Stimulated activated CD8-positive, alpha-beta memory T cell treated with anti-CD3 and anti-CD28 coated beads, Interleukin-4, amount 100 ng/mL, for 1 hour (primary cell): ENCODE measurements at places on chromosomes 1 and 21.

GRCh38 chr1:96473791-96474434, 247.7 kb upstream of the PTBP2 start:
- DNase-seq: no peak

- DNase-seq: no peak
Measured at GRCh38 chr21:32519945-32520874, 65.1 kb downstream of the TCP10L start.

DNA sequence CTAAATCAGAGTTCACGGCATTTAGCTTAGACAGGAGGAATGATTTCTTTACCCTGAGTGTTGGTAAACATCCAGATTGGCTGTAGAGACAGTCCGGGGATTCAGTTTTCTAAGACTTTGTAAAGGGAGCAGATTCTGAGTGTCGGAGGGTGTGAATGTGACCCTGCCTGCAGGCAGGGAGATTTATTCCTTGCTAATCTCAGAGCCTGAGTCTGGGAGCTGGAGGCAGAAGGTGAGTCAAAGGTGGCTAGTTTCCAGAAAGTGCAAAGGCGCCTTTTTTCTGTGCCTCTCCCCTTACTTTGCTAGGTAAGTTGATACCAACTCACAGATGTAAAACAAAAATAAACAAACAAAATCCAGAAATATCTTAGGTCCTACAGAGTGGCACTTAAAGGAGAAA, 11.7 kb downstream of the ATP1B1 start:
- no peak for DNase-seq

- no peak for DNase-seq
Measured at GRCh38 chr1:15287035-15287979, 40.3 kb downstream of the FHAD1 start.

GRCh38 chr1:62452951-62453350, 16.1 kb downstream of the USP1 start:
- DNase-seq: no peak

DNA sequence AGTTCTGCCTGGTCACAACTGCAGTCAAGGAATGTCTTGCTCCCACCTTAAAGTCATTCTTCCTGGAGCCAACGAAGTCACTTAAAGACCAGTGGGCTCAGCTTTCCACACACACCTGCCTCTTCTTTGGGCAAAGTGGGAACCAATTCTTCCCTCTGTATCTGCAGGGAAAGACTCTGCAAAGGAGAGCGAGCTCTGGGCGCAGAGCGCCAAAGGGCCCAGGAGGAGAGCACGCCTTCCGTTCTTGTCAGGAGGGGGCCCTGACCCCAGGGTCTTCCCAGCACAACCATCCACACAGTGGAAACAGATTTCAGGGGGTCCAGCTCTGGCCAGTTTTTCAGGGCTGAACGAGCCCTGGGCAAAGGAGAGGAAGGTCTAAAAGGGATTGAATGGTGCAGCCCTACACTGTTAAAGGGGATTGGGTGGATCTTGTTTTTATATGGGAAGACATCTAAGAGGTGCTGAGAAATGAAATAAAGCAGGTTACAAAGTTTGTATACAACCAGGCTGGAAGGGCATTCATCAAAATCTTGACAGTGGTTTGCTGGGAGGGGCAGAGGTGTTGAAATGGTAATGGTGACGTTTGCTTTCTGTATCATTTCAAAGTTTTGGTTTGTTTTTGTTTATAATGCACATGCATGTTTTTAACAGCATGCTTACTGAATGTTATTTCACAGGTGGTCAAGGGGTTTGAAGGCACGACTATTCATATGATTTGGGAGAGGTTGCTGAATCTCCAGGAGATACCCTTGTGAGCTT, 6.8 kb upstream of the OLIG2 start:
- no peak for DNase-seq

- DNase-seq: no peak
Measured at GRCh38 chr1:234973426-234974250, 155.0 kb downstream of the TOMM20 start.

DNA sequence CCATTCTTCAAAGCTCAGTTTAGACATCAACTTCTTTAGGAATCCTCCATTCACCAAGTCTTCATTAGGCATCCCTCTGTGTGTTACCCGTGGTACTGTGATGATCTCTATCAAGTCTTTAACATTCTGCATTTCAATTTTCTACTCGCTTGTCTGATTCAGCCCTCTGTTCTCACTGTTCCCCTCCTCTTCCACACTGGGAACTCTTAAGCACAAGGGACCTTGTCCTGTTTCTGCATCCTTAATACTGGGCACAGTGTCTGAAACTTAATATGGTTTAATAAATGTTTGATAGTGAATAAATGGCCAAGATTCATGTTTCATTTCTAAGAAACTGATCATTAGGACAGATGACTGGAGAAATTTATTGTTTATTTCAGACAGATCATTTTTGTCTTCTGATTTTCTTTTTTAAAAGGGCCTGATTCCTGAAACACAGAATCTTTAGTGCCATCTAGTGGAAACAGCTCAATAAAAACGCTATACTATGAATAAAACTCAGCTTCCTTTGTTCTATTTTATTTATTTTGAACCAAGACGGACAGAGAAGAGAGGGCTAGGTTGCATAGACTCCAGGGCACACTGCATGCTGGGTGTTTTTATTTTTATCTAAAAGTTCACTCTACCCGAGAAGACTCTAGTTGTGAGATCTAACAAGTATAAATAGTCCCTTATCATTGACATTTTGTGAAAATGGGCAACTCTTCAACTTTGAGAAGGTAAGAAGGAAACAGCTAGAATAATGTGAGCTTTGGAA, 7.0 kb upstream of the TRIM45 start:
- DNase-seq: no peak

GRCh38 chr1:6385488-6386191, 7.9 kb downstream of the ACOT7 start:
- DNase-seq: no peak

DNA sequence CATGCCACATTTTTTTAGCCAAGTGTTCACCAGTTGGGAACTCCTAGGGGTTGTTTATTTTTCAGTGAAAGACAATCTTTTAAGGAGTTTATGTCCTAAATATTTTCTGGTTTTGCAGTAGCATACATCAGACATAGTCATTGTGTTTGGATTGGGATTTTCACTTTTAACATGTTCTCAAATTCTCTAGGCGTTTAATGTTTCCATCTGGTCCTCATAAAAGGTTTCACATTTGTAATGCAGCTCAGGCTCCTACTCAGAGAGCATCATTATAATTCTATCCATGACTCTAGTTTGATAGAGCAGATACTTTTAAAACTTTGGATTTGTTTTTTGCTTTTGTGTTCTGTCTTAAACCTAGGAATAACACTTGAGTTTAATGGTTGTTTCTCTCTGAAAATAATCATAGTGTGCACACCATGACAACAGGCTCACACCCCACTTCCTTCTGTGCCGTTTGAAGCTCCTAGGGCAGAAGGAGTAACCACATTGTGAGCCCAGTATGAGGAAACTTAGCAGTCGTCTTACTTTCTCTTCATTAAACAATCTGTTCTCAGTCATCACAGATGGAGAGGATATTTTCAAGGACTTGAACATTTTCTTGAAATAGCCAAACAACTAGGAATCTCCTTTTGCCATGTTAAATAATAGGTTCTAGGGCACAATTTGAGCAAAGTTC, 219.6 kb downstream of the PDE4B start:
- no peak for DNase-seq

- DNase-seq: no peak
Measured at GRCh38 chr1:208524925-208525324, 280.7 kb upstream of the PLXNA2 start.

DNA sequence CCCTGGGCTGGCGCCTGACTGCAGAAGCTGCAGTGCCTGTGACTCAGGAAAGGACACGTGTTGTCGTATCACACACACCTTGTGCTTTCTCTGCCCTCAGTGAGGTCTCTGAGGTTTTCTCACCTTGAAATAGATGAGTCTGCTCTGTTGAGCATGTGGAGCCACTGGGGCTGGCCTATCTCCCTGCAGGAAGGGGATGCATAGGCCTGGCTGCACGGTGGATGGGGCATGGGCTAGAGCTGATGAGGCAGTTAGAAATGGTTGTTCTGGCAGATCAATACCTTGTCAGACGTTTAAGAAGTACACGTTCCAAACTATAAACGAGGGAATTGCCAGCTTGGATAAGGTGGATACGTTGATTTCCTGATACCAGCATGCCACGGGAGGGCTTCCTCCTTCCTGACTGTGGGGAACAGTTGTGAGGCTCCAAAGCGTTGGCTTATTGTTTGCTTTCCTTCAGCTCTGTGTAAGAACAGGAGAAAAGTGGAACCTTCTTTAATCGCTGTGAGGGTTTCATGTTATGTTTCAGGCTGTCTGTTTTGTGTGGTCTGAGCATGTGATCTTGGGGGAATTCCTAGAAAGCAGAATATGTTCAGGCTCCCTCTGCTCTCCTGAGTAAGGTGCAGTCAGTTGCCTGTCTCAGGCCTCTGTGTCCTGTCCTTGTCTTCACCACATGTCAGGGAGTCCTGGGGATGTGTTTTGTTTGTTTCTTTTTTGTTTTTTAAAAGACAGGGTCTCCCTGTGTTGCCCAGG, 44.8 kb downstream of the PCNT start:
- DNase-seq: no peak

DNA sequence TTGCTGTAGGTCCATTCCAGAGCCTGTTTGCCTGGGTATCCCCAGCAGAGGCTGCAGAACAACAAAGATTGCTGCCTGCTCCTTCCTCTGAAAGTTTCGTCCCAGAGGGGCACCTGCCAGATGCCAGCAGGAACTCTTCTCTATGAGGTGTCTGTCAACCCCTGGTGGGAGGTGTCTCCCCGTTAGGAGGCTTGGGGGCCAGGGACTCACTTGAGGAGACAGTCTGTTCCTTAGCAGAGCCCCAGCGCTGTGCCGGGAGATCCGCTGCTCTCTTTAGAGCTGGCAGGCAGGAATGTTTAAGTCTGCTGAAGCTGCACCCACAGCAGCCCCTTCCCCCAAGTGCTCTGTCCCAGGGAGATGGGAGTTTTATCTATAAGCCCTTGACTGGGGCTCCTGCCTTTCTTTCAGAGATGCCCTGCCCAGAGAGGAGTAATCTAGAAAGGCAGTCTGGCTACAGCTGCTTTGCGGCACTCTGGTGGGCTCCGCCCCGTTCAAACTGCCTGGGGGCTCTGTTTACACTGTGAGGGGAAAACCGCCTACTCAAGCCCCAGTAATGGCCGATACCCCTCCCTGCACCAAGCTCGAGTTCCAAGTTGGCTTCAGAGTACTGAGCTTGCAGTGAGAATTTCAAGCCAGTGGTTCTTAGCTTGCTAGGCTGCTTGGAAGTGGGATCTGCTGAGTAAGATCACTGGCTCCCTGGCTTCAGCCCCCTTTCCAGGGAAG, 8.7 kb upstream of the SLC25A24 start:
- DNase-seq: no peak

DNA sequence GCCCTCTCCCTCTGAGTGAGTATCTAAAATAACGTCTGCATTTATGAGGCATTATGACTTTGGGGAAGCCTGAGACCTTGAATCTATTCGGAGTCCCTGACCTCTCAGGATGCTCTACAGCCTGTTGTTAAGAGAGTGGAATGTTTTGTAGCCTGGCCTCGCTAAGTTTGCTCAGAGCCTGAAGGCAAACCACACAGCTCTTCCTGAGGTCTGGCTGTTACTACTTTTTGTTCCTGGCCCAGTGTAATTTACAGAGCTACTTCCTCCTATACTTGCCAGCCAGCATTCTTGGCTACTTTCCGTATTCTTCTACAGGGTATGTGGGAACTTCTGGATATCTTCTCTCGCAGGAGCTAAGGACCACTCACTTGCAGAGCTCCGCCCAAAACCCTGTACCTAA, 3.6 kb upstream of the ZMYM4 start:
- no peak for DNase-seq

DNA sequence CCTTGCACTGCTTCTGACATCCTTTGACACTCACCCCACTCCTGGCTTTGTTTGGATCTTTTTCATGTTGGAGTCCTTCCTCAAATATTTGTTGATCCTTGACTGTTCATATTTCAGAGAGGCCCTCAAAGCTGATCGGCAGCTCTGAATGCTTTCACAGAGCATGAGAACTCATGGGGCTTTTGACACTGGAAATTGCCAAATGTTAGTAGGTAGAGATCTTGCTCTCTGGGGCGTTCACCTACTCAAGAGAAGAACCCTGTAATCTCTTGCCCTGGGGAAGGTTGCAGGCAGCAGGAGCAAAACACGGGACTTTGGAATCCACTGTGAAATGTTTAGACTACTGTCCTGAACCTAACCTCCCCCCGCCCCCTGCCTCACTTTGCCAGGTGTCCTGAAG, 67.4 kb upstream of the STUM start:
- DNase-seq: no peak

DNA sequence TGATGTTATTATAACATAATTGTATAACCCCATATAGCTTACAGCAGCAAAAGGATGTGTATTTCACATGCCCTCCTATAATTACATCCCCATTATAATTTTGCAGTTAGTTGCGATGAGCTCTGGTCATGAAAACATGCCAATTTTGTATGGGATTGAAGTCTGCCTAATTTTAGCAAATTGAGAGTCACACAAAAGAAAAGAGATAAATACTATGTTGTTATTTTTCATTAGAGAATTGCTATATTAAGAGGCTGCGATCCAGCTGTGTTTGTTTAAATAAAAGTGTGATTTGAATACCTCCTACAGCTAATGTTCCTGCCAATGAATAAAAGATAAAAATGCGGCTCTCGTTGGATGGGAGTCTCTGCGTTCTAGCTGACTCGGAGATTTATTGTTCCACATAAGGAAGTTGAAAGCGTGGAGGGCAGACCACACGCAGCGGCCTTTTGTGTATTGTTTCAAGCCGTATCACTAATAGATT, 461.0 kb upstream of the NFIA start:
- no peak for DNase-seq

GRCh38 chr1:31703431-31704270, at the start of gene COL16A1:
Gene COL16A1, minus strand, starts transcription at chr1:31704017. Its CDS starts 1,824 bp downstream, at chr1:31702193.
- no peak for DNase-seq

DNA sequence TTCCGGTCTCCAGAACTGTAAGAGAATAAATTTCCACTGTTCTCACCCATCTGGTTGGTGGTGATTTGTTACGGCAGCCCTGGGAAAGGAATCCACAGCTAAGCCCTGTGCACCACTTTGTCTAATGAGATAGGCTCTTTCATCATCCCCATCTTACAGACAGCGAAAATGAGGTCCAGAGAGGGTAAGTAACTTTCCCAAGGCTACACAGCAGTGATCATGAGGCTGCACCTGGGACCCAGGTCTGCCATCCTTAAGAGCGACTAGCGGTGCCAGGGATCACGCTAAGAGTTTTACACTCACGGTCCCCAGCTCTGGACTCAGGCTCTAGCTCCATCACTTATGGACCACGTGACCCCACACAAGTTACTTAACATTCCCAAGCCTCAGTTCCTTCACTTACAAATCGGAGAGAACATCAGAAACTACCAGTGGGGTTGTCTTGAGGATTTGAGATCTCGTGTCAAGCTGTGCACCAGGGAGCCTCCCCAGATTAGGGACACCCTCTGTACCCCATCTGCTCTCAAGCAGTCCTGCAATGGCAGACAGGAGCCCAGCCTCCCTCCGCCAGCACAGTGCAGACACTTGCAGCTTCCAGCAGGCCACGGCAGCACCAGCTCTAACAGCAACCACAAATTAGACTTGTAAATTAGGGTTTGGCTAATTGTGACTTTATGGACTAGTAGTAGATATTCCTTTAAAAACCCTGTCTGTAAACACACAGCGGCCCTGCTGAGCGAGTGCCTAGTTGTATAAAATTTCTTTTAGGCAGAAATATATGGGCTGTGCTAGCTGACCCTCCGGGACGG, 87.3 kb downstream of the DISP3 start:
- DNase-seq: no peak
